ENCODE measurements at places on chromosomes 12 and 14. TPM values are rescaled to one million over a fixed set of nuclear protein-coding genes. Genes with fewer than 3 reads are reported as not detected.

DNA sequence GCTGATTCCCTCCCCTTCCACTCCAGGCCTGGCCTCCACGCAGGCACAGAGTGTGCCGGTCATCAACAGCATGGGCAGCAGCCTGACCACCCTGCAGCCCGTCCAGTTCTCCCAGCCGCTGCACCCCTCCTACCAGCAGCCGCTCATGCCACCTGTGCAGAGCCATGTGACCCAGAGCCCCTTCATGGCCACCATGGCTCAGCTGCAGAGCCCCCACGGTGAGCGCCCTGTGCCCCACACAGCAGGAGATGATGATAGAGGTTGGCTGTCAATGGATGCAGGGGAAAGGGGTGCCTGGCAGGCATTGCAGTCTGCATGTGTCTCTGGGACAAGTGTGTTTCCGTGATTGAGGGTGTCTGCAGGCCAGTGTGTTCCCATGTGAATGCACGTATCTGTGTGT lies 18.8 kb downstream of the C12orf43 start:
- DNase-seq: no peak

GRCh38 chr14:97298331-97298730 lies 501.1 kb downstream of the VRK1 start:
- no peak for DNase-seq

DNA sequence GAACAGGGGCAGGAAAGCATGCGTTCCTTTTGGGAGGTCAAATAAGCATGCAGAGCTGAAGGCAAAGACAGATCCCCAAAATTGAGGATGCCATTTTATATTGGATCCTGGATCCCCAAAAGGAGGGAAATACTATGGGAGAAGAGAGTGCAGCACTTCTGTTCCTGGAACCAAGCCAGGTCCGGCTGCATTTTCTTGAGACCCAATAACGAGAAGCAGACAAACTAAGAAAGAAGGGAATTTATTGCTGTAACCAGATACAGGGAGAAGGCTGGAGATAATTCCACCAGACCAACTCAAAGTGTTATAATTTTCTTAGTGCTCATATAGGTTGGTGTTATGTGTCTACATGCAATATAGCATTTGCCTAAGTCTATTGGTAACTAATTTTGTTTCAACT lies 60.8 kb downstream of the PDE6H start:
- DNase-seq: no peak

DNA sequence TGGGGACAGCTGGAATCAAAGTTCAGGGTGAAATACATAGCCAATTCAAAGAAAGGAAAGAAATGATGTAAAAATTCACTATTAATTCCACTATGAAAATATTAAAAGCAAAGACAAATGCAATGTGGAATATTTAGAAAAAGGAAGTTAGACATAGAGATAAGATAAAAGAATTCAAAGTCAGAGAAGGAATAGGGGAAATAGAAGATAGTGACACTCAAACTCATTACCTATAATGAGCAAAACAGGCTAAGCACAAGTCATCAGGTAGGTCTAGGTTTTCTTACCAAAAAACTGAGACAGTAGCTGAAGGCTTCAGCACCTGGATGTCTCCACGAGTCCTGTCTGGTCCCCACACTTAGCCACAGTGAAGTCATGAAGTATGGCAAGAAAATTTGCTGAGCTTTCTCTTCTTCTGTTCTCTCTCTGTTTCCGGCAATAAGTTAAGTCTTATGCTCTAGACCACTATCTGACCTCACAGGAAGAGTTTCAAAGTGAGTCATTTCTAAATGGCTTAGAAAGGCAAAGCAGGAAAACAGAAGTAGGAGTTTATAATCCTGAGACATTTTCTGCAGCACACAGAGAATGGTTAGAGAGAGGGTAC lies at the start of gene C3AR1:
C3AR1 (minus strand) TSS at position 369 of the 604 bp plus-strand sequence. CDS start 6,174 bp downstream, outside the sequence.
- DNase-seq: no peak

DNA sequence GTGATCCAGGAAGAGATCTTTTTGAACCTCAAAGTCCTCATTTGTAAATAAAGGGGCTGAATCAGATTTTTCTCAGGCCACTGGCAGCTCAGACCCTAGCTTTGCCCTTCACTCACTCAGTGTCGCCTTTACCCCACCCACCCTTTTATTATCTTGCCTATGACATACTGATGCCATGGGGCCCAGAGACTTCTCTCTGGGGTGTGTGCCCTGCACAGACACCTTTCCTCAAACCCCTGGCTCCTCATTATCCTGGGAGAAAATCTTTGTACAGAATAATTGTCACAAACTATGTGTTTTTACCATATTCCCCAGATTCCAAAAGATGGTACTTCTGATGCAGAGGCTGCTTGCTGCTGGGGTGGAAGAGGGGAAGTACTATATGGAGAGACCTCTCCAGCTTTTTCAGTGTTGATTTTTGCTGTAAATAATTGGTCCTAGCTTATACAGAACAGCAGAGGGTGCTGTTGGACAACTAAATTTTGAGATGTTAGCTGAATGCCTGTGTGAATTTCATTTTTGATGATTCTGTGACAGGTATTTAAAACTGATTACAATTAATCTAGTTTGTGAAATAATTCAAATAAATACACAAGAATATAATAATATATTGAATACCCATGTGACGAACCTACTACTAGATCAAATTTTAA lies 53.9 kb upstream of the DCD start:
- no peak for DNase-seq

DNA sequence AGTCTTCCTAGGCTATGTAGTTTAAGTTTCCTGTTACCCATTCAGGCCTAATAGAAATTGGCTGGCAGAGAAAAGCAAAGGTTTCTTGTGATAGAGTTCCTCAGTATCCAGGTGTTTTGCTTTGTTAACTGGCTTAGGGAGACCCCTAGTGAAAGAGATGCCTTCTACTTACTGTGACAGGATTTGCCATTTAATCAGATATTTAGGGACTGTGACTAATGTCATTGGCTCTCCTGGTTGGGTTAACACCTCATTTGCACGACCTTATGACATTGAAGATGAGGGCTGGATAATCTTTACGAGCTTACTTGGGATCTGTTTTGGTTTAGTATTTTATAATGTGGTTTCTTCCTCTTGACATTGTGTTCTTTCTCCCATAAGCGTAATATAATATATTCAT lies 5.8 kb downstream of the MON2 start:
- DNase-seq: no peak

DNA sequence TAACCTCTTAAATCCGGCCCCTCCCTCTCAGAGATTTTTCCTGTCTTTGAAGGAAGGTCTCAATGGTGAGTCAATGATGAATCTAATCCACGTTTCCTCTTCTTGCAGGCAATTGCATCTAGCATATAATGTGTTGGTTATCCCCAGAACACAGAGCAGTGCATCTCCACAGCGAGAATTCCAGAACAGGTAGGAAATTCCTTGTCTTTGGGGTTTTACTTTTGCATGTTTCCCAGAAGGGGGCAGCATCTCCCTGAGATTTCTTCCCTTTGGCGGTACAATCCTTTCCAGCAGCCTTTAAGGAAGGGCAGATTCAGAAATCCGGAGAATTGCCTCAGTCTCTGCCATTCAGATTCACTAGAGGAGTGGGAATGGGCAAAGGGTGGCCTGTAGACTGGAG lies 128.0 kb downstream of the KCNA5 start:
- DNase-seq: no peak

DNA sequence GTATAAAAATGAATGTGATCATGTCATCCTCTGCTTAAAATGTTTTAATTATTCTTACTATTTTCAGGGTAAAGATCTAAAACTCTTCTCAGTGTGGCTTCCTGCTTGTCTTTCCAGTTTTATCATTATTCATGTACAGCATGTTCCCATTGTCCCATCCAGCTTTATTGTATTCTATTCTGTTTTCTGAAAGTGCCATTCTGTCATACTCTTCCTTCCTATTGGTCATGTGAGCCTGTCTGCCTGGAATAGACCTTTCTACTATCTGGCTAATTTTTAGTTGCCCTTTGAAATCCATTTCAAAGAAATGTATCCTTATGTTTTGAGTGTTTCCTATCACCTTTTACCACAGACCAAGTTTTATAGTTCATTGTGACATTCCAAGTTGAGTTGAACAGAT lies 34.9 kb downstream of the PALS1 start:
- DNase-seq: no peak

- DNase-seq: no peak
These were observed 14.1 kb upstream of the KRAS start for GRCh38 chr12:25264862-25265261.

DNA sequence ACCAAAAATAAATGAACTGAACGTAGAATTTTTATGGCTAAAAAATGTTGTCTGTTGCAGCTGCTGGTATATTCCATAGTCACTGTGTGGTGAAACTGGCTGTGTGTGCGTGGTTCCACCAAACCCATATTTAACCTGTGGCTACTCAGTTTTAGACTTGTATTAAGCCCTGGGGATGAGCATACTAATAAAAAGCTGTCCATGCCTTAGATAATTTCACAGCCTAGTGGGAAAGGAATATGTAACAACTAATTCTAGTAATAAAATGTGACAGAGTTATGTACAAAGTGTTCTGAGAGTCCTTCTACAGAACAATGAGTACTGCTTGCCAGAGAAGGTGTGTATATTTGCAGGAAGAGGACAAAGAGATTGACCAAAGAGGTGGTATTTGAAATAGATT lies 125.5 kb downstream of the TMTC3 start:
- DNase-seq: no peak

GRCh38 chr12:124087266-124088051 lies 114.4 kb downstream of the ZNF664 start:
- DNase-seq: no peak

The SLC15A4 gene
- total RNA-seq: 11.8 TPM

The KRT4 gene
- total RNA-seq: not detected

The CLEC4D gene
- not detected for total RNA-seq

The RIN3 gene
- 20.2 TPM for total RNA-seq

The PLXNC1 gene
- total RNA-seq: 1.1 TPM

The NELL2 gene
- total RNA-seq: 0.78 TPM

The CCDC175 gene
- not detected for total RNA-seq

Data from left lobe of liver (tissue), 2 donors.